ENCODE measurements at places on chromosomes 6 and 20.

DNA sequence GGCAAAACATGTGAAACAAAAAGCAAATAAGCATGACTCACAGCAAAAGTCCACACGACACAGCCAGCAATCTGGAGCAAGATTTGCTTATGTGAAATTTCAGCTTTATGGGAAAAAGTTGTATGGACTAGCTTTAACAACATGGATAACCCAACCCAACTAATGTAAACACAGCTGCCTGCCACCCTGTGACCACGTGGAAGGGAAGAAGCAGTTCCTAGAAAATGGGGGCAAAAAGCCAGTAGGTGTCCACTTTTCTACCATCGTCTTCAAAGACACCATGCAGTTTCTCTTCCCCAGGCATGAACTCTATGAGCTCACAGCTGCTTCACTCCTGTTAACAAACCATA is 425.4 kb upstream of the RNF217 start:
- DNase-seq = no peak

DNA sequence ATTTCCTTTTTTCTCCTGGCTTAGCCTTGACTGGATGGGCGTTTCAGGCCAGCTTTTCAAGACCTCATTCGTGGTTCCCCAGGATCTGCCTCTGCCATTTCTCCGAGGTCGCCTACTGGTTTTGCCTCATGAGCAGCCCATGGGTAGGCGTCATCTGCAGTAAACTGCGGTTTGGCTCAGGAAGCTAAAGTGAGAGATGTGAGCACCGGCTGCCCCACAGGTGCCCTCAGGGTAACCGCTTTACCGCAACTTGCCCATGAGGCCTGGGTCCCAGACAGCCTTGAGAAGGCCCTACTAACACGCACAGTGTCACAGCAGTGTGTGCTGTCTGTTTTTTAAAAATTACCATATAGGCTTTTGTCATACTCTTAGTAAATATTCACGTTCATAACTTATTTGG is 53.4 kb upstream of the TBXT start:
- no peak for DNase-seq

- DNase-seq = no peak
Observed at GRCh38 chr20:2292416-2293110, 3.2 kb upstream of the TGM3 start.

GRCh38 chr20:62428002-62428372 is 648 bp upstream of the RBBP8NL start:
- DNase-seq = no peak

DNA sequence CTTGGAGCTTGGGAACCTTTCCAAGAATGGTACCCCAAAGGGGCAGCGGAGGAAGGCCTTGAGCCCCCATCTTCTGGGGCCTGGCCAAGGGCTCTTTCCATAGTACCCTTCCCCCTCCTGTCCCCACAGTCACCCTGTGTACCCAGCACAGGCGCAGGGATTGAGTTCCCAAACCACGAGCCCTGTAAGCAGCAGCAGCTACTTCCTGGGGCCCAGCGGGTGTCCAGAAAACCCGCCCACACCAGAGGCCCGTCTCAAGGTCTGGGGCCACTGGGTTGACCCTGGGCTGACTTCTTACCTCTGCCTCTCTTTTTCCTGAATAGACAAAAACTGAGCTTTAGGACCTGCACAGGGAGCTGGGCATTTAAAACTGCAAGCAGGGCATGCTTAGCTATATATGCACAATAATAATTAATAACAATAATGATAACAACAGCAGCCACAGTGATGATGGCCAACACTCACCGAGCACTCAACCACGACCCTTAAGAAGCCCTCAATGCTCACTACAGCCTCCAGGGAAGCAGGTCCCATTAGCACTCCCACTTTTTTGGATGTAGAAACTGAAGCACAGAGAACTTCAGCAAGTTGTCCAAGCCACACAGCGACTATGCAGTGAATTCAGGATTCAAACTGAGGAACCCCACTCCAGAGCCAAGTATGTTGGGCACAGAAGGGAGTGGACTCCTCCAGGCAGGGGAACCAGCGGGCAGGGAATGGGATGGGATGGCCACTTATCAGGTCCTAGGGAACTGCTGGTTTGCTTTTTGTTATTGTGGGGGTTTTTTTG is 14.5 kb downstream of the NOL4L start:
- no peak for DNase-seq

- no peak for DNase-seq
Observed at GRCh38 chr6:73348550-73349204, 5.4 kb downstream of the DPPA5 start.

- no peak for DNase-seq
Observed at GRCh38 chr6:163133017-163133416, 281.5 kb upstream of the QKI start.

DNA sequence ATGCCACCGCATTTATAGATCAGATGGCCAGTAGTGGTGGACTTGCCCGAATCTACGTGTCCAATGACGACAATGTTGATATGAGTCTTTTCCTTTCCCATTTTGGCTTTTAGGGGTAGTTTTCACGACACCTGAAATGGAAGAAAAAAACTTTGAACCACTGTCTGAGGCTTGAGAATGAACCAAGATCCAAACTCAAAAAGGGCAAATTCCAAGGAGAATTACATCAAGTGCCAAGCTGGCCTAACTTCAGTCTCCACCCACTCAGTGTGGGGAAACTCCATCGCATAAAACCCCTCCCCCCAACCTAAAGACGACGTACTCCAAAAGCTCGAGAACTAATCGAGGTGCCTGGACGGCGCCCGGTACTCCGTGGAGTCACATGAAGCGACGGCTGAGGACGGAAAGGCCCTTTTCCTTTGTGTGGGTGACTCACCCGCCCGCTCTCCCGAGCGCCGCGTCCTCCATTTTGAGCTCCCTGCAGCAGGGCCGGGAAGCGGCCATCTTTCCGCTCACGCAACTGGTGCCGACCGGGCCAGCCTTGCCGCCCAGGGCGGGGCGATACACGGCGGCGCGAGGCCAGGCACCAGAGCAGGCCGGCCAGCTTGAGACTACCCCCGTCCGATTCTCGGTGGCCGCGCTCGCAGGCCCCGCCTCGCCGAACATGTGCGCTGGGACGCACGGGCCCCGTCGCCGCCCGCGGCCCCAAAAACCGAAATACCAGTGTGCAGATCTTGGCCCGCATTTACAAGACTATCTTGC is 725 bp downstream of the EEF1A1 start:
- peak; percentile 71 for DNase-seq

DNA sequence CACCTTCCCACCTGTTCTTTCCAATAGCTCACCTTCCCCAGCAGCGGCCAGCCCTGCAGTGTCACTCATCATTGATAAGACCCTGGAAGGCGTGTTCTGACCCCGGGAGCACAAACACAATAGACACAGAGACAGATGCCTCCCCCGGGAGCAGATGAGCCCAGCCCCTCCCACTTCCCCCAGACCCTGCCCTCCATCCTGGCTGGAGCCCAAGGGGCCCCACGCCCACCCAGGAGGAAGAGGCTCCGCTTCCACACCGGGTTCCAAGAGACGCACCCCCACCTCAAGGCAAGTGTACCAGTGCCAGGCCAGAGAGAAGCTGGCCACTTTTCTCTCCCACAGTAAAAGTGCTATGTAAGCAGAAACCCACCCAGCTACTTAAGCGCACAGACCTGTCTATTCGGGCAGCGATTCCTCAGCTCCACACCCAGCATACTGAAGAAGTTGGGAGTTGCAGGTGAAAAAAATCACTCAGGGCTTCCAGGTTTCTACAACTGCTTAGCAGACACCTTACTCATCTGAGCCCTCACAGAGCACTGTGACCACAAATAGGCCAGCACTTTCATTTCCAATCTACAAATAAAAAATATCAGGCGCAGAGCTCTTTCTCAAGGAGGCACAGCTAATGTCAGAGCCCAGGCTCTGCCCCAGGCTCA is 93.4 kb upstream of the NXT1 start:
- DNase-seq = no peak

Measured in stimulated activated CD8-positive, alpha-beta memory T cell treated with anti-CD3 and anti-CD28 coated beads, Interleukin-12 subunit alpha, Interleukin-12 subunit beta, amount 100 ng/mL, for 4 hours (primary cell).